ENCODE measurements at places on chromosomes 1 and 21. TPM values are rescaled to one million over a fixed set of nuclear protein-coding genes. Genes with fewer than 3 reads are reported as not detected.

LRRC38 gene
- not detected for polyA plus RNA-seq

- DNase-seq = no peak
These were observed 391.0 kb downstream of the LMO4 start for GRCh38 chr1:87719658-87720057.

- no peak for DNase-seq
These were observed 322.3 kb downstream of the DUSP10 start for GRCh38 chr1:221419513-221420095.

DNA sequence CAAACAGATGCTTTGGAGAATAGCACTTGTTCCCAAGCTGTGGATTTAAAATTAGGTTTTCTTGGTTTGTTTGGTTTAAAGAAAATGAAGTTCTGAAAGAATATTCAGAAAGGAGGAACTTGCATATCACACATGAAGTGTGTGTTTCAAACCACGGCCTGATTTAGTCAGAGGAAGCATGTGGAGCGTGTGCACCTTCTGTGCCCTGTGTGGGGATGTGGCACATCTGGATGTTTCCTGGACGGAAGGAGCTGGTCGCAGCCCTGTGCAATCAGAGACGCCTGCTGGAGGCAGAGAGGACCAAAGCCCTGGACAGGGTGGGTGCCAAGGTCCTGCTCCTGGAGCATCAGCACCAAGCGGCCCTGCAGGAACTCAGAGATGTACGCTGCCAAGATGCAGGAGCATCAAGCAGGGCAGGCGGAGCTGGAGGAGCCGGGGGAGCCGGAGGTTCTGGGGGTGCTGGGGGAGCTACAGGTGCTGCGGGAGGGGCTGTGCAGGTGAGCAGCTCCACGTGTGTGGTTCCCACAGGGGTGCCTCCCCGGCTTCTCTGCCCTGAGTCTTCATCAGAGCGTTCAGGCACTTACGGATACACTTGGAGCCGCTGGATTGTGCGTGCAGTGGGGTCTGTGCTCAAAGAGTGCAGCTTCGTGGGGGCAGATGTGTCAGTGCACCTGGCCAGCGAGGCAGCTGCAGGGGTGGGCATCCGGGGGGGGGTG lies 45.7 kb downstream of the PCNT start:
- no peak for DNase-seq

GRCh38 chr1:27863538-27863915 lies 8.8 kb upstream of the THEMIS2 start:
- no peak for DNase-seq

GRCh38 chr1:64588876-64589275 lies 118.9 kb downstream of the CACHD1 start:
- no peak for DNase-seq

All from A549 (cell line).